ENCODE measurements at places on chromosomes 11 and 22. TPM values are rescaled to one million over a fixed set of nuclear protein-coding genes. Genes with fewer than 3 reads are reported as not detected.

Gene IFITM10
- total RNA-seq, result 6.7 TPM

Gene INPP5J
- total RNA-seq, result 0.60 TPM

Gene PHF5A
- total RNA-seq, result 31.5 TPM

Gene GPR83
- total RNA-seq, result 0.23 TPM

Gene TIGD3
- total RNA-seq, result 0.56 TPM

Gene CNIH2
- 1.6 TPM for total RNA-seq

Gene UFD1
- 36.8 TPM for total RNA-seq

Gene TRIM64
- not detected for total RNA-seq

DNA sequence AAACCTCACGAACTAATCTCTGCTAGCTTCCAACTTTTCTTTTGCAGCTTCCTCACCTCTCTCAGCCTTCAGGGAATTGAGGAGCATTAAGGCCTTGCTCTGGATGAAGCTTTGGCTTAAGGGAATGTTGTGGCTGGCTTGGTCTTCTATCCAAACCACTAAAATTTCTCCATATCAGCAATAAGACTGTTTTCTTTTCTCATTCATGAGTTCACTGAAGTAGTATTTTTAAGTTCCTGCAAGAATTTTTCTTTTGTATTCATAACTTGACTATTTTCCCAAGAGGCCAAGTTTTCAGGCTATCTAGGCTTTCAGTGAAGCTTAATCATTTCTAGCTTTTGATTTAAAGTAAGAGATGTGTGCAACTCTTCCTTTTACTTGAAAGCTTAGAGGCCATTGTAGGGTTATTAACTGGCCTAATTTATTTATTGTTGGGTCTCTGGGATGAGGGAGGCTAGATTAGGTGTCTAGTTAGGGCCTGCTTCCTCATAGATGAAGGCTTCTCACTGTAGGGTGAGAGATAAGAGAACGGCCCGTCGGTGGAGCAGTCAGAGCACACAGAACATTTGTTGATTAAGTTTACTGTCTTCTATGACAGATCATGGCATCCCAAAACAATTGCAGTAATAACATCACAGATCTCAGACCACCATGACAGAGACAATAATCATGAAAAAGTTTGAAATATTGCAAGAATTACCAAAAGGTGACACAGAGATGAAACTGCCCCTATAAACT, 33.2 kb downstream of the CSF2RB start:
- no peaks in the 10 kb centered on the region for H3K27me3 ChIP-seq
- H3K27ac ChIP-seq, result no peak overlapping the region
- no peak for DNase-seq
- H3K36me3 ChIP-seq, result no peaks in the 10 kb centered on the region
- no peaks in the 10 kb centered on the region for H3K4me1 ChIP-seq
- no peak overlapping the region for H3K4me3 ChIP-seq

DNA sequence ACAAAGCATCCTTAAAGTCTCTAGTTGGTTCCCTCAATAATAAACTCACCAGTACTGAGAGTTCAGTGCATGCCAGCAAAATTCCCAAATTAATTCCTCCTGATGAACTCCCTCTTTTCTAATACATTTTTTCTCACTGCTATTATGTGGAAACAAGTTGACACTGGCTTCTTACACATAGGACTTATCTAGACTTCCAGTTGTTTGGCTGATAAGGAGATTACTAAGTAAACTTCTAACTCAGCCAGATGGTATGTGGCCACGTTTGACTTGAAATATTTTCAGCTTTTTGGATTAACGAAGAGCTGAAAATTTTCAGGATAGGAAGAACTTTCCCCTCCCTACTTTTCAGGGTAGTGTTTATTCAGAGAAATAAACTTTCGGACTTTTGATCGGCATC, 1154.2 kb upstream of the TENM4 start:
- H3K4me1 ChIP-seq, result no peaks in the 10 kb centered on the region
- no peak overlapping the region for H3K27ac ChIP-seq

DNA sequence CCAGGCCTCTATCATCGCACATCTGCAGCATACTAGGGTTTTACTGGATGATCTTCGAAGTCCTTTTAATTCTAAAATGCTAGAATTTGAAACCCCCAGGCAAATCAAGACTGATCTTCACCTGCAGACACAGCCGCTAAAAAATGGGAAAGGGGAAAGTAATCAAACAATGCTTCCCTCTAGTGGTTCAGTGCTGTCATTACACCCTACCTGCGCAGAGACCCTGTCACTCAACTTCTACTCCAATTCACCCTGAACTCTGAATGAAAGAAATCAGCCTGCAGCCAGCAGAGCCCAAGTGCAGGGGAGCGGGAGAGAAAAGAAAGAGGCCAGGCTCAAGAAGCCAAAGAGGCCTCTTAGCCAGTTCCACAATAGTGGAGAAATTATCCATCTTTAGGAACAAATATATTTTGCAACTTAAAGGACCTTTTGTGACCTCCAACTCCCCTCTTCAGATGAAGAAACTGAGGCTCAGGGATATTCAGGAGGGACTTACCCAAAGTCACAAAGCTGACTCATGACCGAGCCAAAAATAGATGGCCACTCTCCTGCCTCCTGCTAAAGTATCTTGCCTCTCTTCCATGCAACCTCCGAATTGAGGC, 33.0 kb downstream of the SERGEF start:
- H3K4me3 ChIP-seq, result no peak overlapping the region
- H3K36me3 ChIP-seq, result peaks cover 74% of the 10 kb centered on the region
- no peaks in the 10 kb centered on the region for H3K27me3 ChIP-seq
- no peaks in the 10 kb centered on the region for H3K4me1 ChIP-seq
- H3K27ac ChIP-seq, result no peak overlapping the region

- no peaks in the 10 kb centered on the region for H3K36me3 ChIP-seq
- H3K4me3 ChIP-seq, result no peak overlapping the region
- H3K4me1 ChIP-seq, result no peaks in the 10 kb centered on the region
- no peak for DNase-seq
Observed at GRCh38 chr11:56716379-56716854, 17.5 kb downstream of the OR9G1 start.

- DNase-seq, result no peak
- no peak overlapping the region for H3K4me3 ChIP-seq
- H3K36me3 ChIP-seq, result no peaks in the 10 kb centered on the region
- peaks cover 22% of the 10 kb centered on the region for H3K27me3 ChIP-seq
Observed at GRCh38 chr11:113991718-113992458, 17.0 kb downstream of the HTR3A start.

DNA sequence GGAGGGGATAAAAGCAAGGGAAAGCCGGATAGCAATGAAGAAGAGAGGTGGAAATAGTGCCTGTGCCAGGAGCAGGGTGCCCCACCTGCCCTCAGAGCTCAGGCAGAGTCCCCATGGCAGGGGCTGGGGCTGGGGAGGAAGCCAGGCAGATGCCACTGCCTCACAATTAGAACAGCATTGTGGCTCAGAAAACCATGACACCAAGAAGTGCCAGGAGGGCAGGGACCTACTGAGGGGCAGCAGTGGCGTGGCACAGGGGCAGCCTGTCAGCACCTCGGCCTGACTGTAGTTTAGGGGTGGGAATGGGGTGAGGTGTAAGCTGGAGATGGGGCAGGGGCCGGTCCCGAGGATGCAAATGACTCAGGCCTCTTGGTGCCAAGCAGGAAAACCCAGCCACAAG, 532.1 kb upstream of the B3GAT1 start:
- no peak for DNase-seq
- no peak overlapping the region for H3K27ac ChIP-seq
- no peaks in the 10 kb centered on the region for H3K36me3 ChIP-seq
- H3K4me3 ChIP-seq, result no peak overlapping the region
- peaks cover 3% of the 10 kb centered on the region for H3K27me3 ChIP-seq

DNA sequence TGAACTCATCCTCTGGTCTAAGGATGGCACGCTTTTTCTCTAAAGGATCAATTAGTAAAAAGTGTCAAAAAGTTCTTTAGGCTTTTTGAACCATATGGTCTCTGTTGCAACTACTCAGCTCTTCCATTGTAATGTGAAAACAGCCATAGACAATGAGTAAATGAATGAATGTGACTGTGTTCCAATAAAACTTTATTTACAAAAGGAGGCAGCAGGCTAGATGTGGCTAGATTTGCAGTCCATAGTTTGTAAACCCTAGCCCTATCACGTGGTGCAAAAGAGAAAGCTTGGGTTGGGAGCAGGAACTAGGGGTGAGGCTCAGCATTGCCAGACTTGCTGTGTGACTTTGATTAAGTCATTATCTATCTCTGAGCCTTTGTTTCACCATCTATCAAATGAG, 5.4 kb upstream of the NPAS4 start:
- H3K4me1 ChIP-seq, result no peaks in the 10 kb centered on the region
- H3K27ac ChIP-seq, result no peak overlapping the region
- no peak for DNase-seq

DNA sequence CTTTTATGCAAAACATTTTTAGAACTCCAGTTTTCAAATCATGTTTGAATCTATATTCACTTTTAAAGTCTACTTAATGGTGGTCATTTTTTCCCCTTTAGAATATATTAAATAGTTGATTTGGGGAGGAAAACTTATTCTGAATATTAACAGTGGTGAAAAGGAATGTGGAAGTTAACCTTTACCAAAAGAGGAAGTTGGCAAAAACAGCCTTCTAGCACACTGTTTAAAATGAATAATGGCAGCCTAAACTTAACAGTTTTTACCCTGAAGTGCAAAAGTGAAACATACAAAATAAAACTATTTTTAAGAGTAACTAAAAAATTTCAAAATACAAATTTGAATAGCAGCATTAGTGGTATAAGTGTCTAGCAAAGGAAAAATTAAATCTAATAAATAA, 86.4 kb downstream of the GRK3 start:
- H3K27me3 ChIP-seq, result no peaks in the 10 kb centered on the region
- H3K4me1 ChIP-seq, result peaks cover 12% of the 10 kb centered on the region
- H3K36me3 ChIP-seq, result peaks cover 18% of the 10 kb centered on the region
- DNase-seq, result no peak
- no peak overlapping the region for H3K4me3 ChIP-seq

DNA sequence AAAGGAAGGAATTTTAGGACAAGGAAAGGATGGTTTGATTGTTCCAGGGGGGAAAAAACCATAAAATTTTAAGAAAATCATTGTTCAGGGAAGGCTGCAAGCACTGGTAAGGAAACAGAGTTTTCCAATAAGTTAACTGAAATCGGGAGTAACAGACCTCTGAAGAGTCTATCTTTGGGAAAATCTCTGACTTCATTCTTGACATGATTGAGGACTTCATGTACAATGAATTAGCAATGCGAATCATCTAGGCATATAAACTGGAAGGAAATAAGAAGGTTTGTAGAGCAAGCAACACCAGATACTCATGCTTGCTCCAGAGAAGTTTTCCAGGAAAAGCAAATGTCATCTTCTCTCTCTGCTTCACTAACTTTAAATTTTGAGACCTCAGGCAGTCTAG, 18.5 kb downstream of the APLP2 start:
- H3K4me1 ChIP-seq, result peaks cover 14% of the 10 kb centered on the region
- DNase-seq, result no peak
- no peak overlapping the region for H3K27ac ChIP-seq
- no peak overlapping the region for H3K4me3 ChIP-seq
- H3K36me3 ChIP-seq, result no peaks in the 10 kb centered on the region

- no peak for DNase-seq
- no peak overlapping the region for H3K27ac ChIP-seq
- H3K36me3 ChIP-seq, result no peaks in the 10 kb centered on the region
Observed at GRCh38 chr11:112292188-112292587, 31.5 kb upstream of the PLET1 start.

- no peak overlapping the region for H3K4me3 ChIP-seq
- no peak overlapping the region for H3K27ac ChIP-seq
- H3K27me3 ChIP-seq, result no peaks in the 10 kb centered on the region
- H3K4me1 ChIP-seq, result peaks cover 27% of the 10 kb centered on the region
- no peak for DNase-seq
Observed at GRCh38 chr11:10462746-10463300, 7.8 kb downstream of the AMPD3 start.

DNA sequence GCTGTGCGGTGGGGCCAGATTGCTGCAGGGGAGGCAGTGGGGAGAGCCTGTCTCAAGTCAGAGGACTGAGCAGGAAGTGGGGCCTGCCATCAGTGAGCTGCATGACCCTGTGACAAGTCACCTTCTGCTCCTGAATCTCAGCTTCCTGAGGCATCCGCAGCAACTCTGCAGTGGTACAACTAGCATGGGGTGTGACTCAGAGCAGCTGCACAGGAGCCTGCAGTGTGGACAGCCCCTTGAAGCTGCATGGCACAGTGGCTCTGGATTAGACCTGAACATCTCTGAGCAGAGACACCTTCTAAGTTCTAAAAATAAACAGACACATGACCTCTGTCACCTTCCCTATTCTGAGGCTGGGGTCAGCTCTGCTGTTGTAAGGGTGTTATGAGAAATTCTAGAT, 18.0 kb downstream of the FAM227A start:
- peak; percentile 4 for DNase-seq
- H3K4me3 ChIP-seq, result no peak overlapping the region
- no peak overlapping the region for H3K27ac ChIP-seq
- H3K36me3 ChIP-seq, result no peaks in the 10 kb centered on the region

DNA sequence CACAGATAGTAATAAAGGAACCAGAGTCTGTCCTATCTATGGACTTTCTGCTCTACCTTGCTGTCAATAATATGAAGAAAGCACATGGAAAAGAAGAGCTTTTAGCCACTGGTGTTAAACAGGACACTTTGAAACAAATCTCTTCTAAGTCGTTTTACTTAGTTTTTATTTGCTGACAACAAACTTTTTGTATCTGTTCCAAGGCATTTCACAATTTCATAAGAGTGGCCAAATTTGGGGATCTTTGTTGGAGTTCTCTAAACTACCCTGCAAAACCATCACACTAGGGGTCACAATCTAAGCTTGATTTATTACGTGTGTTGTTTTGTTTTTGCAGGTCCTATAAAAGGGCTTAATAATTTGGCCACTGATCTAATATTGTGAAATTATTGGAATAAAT, 54.4 kb downstream of the BBOX1 start:
- no peak overlapping the region for H3K4me3 ChIP-seq
- no peaks in the 10 kb centered on the region for H3K27me3 ChIP-seq
- no peak overlapping the region for H3K27ac ChIP-seq
- no peaks in the 10 kb centered on the region for H3K36me3 ChIP-seq

GRCh38 chr22:42500161-42500835, 19.3 kb downstream of the RRP7A start:
- DNase-seq, result peak; percentile 95
- H3K4me3 ChIP-seq, result peak overlapping the region; percentile 43
- no peaks in the 10 kb centered on the region for H3K36me3 ChIP-seq
- peaks cover 8% of the 10 kb centered on the region for H3K27me3 ChIP-seq
- peaks cover 20% of the 10 kb centered on the region for H3K4me1 ChIP-seq
- no peak overlapping the region for H3K27ac ChIP-seq

- no peak for DNase-seq
- H3K27ac ChIP-seq, result no peak overlapping the region
- no peak overlapping the region for H3K4me3 ChIP-seq
- no peaks in the 10 kb centered on the region for H3K4me1 ChIP-seq
Observed at GRCh38 chr11:114972105-114972504, 293.8 kb downstream of the NXPE2 start.
